Smooth muscle cell of the umbilical artery (primary cell): ENCODE measurements at places on chromosomes 3 and 15. TPM values are rescaled to one million over a fixed set of nuclear protein-coding genes. Genes with fewer than 3 reads are reported as not detected.

The RAB6B gene
- total RNA-seq, result 0.30 and 1.6 TPM in 2 replicates

The PEX5L gene
- under 0.01 and 0.51 TPM in 2 replicates for total RNA-seq

The ISLR gene
- total RNA-seq, result 5.3 and 10.4 TPM in 2 replicates

The SPCS1 gene
- total RNA-seq, result 54.4 and 74.2 TPM in 2 replicates

The ARRDC4 gene
- 11.0 and 11.5 TPM in 2 replicates for total RNA-seq

The RASGRP1 gene
- 0.59 and 0.88 TPM in 2 replicates for total RNA-seq

The RARRES1 gene
- total RNA-seq, result 10.9 and 43.9 TPM in 2 replicates

The RBMS3 gene
- total RNA-seq, result 46.0 and 75.6 TPM in 2 replicates

The ITPKA gene
- total RNA-seq, result 0.59 and 1.8 TPM in 2 replicates

The SGO1 gene
- total RNA-seq, result 0.59 and 4.9 TPM in 2 replicates

The CEMIP gene
- total RNA-seq, result 3.9 and 4.8 TPM in 2 replicates

The PFN2 gene
- 287 and 391 TPM in 2 replicates for total RNA-seq

The GOLGA6L10 gene
- total RNA-seq, result 0.30 and 0.78 TPM in 2 replicates

The CLDND1 gene
- total RNA-seq, result 116 and 134 TPM in 2 replicates

The CLDN18 gene
- total RNA-seq, result not detected in 2 replicates

The LRRC34 gene
- total RNA-seq, result 0.59 and 1.8 TPM in 2 replicates

The UTS2B gene
- 0.30 and 0.60 TPM in 2 replicates for total RNA-seq
